ENCODE measurements at places on chromosomes 3 and 15.
A peak's percentile ranks its signal among the peaks of the same experiment; 100 is the strongest.

GRCh38 chr3:146503461-146504202, 34.3 kb upstream of the PLSCR2 start:
- peak; percentile 51 for DNase-seq

- no peak for DNase-seq
Measured at GRCh38 chr3:63519426-63519825, 133.0 kb upstream of the SNTN start.

GRCh38 chr3:129068291-129068886, 7.8 kb downstream of the GP9 start:
- DNase-seq: peak; percentile 30

GRCh38 chr3:131072845-131073244, 46.2 kb downstream of the NEK11 start:
- DNase-seq: no peak

- no peak for DNase-seq
Measured at GRCh38 chr15:99149366-99149765, 44.5 kb downstream of the SYNM start.

GRCh38 chr3:42367903-42368302, 42.5 kb downstream of the LYZL4 start:
- DNase-seq: no peak

DNA sequence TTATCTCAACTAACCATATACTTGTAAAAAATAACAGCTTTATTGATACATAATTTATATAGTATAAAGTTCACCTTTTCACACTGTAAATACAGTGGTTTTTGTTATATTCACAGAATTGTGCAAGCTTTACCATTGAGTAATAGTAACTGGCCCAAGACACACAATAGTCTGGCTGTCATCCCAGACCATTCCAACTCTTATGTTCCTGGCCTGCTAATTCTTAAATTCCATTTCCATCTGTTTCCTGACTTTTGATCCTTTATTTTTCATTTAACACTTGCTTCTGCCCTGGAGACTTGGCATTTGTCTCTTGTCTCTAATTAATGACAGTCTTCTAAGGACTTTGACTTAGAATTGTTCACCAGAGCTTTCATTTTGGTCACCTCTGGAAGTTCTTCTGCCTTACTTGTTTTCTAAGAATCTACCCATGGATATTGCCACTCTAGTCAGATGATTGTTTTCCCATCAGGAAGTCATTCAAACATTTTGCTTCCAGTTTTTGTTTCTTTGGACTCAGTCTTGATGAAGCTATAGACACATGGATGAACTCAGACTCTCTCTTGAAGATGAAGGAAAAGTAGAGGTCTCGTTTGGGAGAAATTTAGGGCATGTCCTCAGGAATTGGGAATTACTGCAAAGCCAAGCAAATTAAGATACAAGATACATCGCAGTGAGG, 27.2 kb upstream of the PLSCR4 start:
- no peak for DNase-seq

- DNase-seq: no peak
Measured at GRCh38 chr15:94239474-94239873, 8.1 kb downstream of the MCTP2 start.

GRCh38 chr3:13863382-13863952, 16.4 kb downstream of the WNT7A start:
- no peak for DNase-seq

DNA sequence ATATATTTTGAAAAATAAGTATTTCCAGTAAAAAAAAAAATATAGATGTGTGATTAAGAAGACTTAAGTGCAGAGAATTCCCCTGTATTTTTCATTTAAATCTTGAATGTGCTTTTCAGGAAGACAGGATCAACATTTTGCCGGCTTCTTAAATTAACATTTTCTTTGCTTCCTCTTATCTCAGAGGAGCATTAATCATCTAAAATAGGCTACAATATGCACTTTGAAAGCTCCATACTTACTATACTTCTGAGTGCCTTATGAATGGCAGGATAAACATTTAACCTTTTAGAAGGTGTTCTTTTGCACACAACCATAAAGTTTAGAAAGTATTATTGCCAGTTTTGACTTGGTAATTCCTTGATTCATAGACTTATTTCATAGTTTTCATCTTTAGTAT, 164.3 kb downstream of the ECT2 start:
- DNase-seq: no peak

DNA sequence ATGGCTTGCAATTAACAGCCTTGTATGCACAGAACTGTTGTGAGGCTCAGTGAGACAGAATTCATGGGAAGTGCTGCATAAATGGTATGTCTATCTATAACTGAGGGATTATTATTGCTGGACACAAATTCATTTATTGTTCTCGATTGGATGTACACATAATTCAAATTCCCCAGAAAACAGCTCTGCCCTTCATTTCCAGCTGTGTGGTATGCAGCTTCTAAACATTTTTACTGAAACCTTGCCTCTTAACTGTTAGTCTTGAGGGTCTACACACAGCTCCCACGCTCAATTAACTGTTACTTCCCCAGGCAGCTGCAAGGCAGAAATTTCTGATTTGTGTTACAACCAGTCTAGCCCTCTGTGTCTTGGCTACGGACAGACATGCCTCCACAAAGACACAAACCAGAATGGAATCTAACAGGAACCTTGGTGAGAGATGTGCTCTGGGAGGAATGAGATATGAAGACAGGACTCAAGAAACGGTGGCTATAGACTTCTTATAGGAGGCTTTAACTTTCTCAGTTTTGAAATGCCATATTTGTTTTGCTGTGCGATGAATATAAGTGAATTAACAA, 139.7 kb upstream of the TBL1XR1 start:
- no peak for DNase-seq

DNA sequence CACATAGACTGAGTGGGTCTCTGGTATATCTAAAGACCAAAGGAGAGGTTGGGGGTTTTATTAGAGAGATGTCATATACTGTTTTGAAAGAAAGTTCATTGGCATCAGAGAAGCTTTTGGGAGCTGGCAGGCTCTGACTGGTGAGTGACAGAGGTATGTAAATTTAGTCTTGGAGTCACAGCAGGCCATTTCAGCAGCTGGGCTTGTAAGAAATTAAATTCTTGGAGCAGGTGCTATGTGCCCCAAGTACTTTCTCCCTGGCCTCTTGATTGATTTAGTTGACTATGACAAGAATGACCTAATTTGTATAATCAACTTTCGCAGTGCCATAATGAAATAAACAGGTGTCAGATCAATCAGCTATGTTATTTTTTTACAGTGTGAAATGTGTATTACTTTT, 47.8 kb upstream of the CDAN1 start:
- DNase-seq: no peak

GRCh38 chr15:76204916-76205460, 106.3 kb downstream of the ETFA start:
- no peak for DNase-seq

DNA sequence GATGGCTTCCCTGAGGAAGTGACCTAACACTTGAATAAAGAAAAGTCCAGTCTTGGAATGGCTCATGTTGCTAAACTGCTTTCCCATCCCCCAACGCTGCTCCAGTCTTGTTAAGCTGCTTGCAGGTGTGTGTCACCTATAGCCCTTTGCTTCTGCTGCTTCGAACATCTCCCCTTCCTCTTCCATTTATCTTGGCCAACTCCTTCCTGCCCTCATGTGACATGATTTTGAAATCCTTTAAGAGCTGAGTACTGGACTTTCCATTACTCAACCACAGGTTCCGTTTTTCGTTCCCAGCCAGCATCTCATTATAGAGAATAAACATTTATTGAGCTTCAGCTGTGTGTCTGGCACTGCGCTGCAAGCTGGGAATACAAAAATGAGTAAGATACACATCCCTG, 1.7 kb downstream of the ATG7 start:
- DNase-seq: no peak

GRCh38 chr3:22798461-22798860, 404.7 kb upstream of the UBE2E2 start:
- DNase-seq: no peak

- peak; percentile 46 for DNase-seq
Measured at GRCh38 chr15:84929795-84930603, 45.5 kb downstream of the SLC28A1 start.

- DNase-seq: no peak
Measured at GRCh38 chr3:161016417-161017313, 88.5 kb downstream of the B3GALNT1 start.

GRCh38 chr3:54345847-54346375, 223.6 kb downstream of the CACNA2D3 start:
- DNase-seq: no peak

GRCh38 chr3:9369508-9369907, 6.7 kb downstream of the THUMPD3 start:
- DNase-seq: no peak

DNA sequence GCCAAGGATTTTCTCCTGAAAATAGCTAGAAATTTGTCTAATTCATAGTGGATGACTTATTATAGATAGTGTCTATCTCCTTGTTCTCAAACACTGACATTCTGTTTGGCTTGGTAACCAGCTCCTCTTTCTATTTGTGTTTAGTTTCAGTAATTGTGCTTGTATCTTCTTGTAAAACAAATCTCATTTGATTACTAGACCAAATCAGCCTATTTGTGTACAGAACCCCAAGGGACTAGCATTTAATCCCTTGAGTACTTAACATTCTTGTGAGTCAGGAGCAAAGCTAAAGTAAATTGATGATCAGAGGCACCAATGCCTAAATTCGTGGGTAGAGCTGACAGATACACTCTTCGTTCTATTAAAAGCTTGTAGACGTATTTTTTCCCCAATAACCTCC, 306.5 kb upstream of the SLITRK3 start:
- DNase-seq: no peak

GRCh38 chr3:115071166-115071565, 75.9 kb downstream of the ZBTB20 start:
- DNase-seq: no peak

- DNase-seq: no peak
Measured at GRCh38 chr3:58789385-58789784, 122.8 kb upstream of the FAM3D start.

- no peak for DNase-seq
Measured at GRCh38 chr3:73510334-73510733, 114.4 kb downstream of the PDZRN3 start.

GRCh38 chr3:134338516-134339261, 35.6 kb downstream of the AMOTL2 start:
- DNase-seq: no peak

DNA sequence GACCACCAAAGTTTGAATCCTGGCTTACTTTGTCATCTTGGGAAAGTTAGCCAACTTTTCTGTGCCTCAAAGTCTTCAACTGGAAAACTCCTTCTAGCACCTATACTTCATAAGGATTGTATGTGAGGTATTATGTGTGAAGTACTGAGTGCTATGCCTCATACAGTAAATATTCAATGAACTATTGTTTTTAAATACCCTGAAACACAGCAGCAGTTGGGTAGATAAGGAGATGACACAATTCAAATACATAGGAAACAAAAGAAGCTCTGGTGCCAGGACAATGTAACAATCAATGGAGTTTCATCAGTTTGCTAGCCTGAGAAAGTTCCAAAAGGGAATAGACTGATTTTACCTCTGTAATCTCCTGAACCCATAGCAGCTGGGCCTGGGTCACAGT, 43.3 kb downstream of the TUBGCP4 start:
- DNase-seq: no peak

GRCh38 chr15:89244574-89244903, 760 bp downstream of the FANCI start:
- no peak for DNase-seq
